ENCODE measurements at places on chromosomes 6 and 20. TPM values are rescaled to one million over a fixed set of nuclear protein-coding genes. Genes with fewer than 3 reads are reported as not detected.

The GPX5 gene
- not detected for total RNA-seq

The PSORS1C1 gene
- 0.66 TPM for total RNA-seq

The SNAP25 gene
- total RNA-seq, result 4.5 TPM

The C6orf163 gene
- 1.8 TPM for total RNA-seq

The ZNF165 gene
- total RNA-seq, result 0.33 TPM

The NECAB3 gene
- total RNA-seq, result 20.5 TPM

The RIPOR2 gene
- total RNA-seq, result 0.51 TPM

The TBXT gene
- total RNA-seq, result not detected

The MAN1A1 gene
- total RNA-seq, result 120 TPM

The APCDD1L gene
- total RNA-seq, result 0.99 TPM

The VSX1 gene
- total RNA-seq, result not detected

The NOX3 gene
- not detected for total RNA-seq

The OR2H1 gene
- total RNA-seq, result not detected
